ENCODE measurements at places on chromosomes 11 and 22.

GRCh38 chr11:131675121-131675888 lies 304.9 kb downstream of the NTM start:
- no peak for DNase-seq

GRCh38 chr22:47069270-47069669 lies 306.8 kb downstream of the TBC1D22A start:
- no peak for DNase-seq

GRCh38 chr11:100752371-100753171 lies 65.5 kb downstream of the ARHGAP42 start:
- DNase-seq: no peak

DNA sequence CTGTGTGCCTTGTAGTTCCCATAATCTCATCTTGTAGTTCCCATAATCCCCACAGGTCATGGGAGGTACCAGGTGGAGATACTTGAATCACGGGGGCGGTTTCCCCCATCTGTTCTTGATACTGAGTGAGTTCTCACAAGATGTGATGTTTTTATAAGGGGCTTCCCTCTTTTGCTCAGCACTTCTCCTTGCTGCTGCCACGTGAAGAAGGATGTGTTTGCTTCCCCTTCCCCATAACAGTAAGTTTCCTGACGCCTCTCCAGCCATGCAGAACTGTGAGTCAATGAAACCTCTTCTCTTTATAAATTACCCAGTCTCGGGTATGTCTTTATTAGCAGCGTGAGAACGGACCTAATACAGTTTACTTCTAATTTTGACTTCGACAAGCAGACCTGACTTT lies 14.0 kb upstream of the SMIM38 start:
- no peak for DNase-seq

DNA sequence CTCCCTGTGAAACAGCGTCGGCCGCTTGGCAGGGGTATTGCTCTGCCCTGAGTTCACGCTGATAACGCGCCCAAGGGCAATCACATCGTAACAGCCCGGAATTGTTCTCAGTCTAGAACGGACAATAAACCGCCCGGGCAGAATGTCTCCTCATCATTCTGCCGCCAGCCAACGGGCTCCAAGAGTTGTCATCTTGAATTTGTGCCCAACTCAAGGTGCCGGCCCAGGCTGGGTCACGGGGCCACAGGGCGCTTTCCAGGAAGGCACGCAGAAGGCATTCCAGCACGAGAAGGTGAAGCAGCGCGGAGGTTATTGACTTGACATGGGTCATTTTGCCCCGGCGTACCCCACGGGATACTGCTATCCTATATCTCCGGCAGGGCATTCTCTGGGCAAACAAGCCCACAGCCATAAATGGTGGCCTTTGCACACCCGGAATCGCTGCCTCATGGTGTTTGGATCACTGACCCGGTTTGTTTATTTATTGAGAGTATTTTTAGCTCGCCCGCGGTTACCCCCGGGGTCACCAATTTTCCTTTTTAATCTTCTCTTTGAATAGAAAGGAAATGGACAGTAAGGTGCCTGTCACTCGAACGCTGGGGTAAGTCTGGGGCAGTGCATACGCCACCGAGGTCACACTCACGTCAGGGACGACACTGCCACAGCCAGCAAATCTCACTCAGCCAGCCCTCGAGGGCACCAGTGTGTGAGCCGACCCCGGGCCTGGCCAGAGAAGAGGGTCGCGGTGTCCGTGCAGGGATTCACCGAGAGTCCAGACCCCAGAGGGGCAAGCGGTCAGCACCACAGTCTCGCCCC lies 72.4 kb upstream of the FGF3 start:
- no peak for DNase-seq

DNA sequence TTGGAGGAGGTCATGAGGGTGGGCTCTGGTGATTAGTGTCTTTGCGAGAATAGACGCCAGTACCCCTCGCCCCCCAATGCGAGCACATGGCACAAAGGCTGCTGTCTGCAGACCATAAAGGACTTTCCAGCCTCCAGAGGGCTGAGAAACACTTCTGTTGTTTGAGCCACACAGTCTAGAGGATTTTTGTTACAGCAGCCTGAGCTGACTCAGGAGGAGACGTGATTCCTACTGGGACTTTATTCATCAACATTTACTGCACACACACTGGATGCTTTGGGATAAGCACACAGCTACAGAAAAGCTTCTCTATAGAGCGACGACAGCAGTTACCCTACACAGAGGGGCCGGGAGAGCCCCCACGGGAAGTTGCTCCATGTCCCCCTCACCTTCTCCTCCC lies 345.0 kb downstream of the CTTN start:
- no peak for DNase-seq

GRCh38 chr11:12206529-12206928 lies 96.1 kb downstream of the MICAL2 start:
- no peak for DNase-seq

DNA sequence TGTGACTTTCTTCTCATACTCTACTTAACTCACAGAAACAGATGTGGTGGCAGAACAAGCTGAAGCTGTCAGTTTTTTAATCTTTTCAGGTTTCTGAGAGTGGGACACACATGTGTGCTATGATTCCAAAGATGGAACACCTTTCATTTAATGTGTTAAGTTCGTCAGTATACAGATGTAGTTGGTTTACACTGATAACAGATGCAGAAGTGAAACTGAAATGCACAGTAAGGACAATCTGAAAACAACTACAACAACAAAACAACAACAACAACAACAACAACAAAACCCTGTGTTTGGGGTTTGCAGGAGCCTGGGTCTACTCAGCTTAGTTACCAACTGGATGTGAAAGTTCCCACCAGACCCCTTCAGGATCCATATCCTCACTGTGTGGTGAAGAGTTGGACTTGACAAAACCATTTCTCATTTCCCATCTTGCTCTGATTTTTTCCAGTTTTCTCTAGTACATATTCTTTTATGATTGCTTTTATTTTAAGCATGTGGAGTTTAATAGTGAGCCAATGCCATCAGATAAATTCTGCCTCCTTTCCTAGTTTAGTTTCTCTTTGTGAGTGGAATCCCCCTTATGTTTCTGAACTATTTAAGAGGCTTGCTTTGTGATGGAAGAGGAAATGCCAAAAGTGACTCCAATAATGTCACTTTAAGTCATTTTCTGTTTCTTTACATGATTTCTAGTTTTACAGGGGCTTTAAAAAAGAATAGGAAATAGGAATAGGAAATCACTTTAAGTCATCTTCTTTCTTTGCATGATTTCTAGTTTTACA lies 47.8 kb downstream of the ARHGAP42 start:
- DNase-seq: no peak

DNA sequence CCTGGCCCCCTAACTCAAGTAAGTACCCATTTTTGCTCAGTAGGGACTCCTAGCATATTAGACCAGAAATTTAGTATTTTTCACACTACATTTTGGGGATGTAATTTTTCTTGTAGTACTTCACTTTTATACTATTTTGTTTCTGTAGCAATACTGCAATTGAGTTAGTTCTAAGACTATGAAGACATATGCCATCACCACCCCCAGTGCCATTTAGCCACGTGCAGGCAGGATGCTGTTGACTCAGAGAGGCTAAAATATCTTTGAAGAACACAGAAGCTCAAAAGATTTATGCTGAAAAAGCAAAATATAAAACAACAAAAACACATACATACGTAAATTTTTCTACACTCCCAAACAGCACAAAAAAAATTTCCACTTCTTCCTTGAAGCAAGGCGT lies 29.1 kb upstream of the DLAT start:
- DNase-seq: no peak

- no peak for DNase-seq
Observed at GRCh38 chr11:44799012-44799411, 72.2 kb downstream of the TSPAN18 start.

DNA sequence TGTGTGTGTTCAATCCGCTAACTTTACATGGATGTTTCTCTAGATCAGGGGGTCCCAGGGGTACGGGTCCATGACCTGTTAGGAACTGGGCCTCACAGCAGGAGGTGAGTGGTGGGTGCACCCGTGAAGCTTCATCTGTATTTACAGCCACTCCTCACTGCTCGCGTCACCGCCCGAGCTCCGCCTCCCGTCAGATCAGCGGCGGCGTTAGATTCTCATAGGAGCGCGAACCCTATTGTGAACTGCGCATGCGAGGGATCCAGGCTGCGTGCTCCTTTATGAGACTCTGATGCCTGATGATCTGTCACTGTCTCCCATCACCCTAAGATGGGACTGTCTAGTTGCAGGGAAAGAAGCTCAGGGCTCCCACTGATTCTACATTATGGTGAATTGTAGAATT lies 31.9 kb downstream of the MRGPRD start:
- DNase-seq: no peak

DNA sequence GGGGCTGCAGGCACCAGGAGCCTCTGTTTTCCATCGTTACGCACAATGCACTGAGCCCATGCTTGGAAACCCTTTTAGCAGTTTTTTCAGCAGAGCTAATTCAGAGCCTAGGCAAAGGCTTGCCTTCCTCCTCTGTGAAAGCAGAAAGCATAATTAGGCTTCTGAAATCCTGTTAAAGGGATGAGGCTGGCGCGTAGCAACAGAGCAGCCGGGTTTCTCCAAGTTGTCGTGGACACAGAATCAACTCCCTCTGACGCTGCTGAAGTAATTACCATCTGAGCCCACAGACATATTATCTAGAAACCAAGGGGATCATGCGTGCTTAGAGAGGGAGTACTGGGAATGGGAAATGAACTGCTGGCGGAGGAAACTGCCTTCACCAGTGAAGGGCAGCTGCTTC lies 85.4 kb downstream of the MYO18B start:
- DNase-seq: no peak

All from NCI-H774 (cell line).